ENCODE measurements at places on chromosomes 2 and 18. TPM values are rescaled to one million over a fixed set of nuclear protein-coding genes. Genes with fewer than 3 reads are reported as not detected.

DNA sequence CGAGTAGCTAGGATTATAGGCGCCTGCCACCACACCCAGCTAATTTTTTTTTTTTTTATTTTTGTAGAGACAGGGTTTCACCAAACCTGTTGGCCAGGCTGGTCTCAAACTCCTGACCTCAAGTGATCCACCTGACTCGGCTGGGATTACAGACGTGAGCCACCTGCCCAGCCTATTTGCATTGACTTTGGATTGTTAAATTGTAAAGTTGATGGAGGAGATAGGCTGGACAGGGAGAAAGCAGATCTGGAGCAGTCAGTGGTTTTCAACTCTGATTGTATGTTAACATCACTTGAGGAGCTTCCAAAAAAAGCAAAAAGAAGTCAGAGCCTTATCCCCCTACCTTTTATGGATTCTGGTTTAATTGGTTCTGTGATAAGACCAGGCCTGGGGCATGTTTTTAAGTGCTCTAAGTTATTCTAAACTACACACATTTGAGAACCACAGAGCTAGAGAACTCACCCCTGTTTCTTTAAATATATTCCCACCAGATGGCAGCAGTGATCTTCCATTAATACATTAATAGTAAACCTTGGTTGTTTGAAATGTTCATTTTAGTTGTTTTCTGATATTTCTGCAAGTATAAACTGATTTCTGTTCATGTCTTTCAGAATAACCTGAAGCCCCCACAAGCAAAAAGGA lies 7.5 kb downstream of the C2orf49 start:
- peak; percentile 58 for DNase-seq

DNA sequence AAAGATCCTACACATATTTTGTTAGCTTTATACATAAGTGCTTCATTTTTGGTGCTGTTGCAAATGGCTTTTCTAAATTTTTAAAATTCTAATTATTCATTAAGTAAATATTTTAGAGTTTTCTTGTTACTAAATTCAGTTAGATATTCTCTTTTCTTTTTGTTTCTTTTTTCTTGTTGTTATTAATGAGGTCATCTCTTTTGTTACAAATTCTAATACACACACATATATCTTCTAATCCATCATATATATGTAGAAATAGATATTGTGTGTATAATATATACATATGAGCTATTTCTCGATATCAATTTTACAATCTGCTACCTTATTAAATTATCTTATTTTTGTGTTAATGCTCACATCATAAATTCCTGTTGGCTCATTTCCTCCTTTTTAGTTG lies 255.9 kb downstream of the GALR1 start:
- no peak for DNase-seq

- no peak for DNase-seq
These were observed 88.5 kb upstream of the APCDD1 start for GRCh38 chr18:10365901-10366300.

SP140L gene
- total RNA-seq: 33.2 TPM

DNA sequence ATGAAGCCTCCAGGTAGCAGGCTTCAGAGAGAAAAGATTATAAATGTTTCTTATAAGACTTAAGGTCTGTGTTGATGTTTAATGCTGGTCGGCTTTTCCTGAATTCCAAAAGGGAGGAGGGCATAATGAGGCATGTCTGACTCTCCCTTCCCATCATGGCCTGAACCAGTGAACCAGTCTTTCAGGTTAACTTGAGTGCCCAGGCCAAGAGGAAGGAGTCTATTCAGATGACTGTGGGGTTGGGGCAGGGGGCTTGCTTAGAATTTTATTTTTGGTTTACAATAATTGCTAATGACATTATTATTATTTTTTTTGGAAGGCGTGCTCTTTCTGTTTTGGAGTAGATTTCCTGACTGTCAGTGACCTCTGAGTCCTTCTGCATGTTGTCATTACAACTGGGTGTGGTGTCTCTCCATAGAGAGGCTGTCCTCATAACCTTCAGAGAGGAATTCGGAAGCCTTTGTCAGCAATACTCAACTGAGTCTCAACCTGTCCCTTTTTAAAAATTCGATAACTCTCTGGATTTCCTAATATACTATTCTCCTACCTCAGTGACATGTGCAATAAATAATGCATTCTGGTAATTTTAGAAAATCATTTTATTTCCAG lies 275.1 kb upstream of the CXCR4 start:
- DNase-seq: no peak

DNA sequence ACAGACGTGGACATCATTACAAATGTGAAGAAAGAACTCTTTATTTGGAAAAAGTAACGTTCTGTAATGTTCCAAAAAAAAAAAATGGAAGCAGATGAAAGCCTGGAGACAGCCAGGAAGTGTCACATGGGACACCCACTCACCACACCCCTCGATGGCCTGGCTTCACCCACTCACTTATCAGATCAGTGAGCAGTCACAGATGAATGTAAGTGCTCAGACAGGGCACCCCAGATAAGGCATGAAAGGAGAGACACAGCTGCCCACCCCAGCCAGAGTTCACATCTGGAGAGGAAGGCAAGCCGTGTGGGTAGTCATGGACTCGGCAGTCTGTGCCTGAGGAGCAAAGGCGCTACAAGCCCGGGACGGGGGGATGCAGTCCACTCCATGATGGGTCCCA lies 105.2 kb downstream of the SEPTIN10 start:
- DNase-seq: no peak

- peak; percentile 97 for DNase-seq
These were observed 264.7 kb downstream of the CYP26B1 start for GRCh38 chr2:71882949-71883472.

RSAD2 gene
- 0.09 TPM for total RNA-seq

DNA sequence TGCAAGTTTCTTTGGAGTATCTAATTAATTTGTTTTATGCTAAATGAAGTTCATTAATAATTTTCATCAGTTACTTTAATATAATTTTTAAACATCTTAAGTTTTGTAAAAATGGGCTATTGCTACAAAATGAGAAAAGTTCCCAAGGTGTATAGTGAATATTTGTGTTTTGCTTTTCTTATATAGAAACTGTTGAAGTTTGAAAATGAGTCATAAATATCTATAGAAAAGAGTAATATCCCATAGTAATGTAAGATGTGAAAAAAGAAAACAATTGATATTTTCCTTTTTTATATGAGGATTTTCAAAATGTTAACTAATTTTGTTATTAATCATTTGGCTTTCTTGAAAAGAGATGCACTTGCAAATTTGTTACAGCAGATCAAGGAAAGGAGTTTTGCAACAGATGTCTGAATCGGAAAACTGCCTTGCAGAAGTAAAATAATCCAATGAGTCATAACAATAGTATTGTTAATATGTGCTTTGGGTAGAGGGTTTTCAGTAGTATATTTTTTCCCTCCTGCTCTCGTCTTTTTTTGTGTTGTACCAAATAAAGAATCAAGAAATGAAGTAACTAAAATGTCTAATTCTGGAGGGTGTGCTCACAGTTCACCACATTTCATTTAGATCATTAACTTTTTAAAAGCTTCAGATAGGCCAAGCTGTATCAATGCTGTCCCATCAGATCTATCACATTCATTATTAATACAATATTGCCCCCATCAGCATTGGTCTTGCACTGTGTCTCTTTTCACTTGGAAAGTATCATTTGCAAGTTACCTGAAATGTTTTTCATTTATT lies 15.5 kb downstream of the DUSP19 start:
- DNase-seq: peak; percentile 47

DSG3 gene
- 68.5 TPM for total RNA-seq

ATP6V1B1 gene
- total RNA-seq: not detected

KCNJ13 gene
- not detected for total RNA-seq

GRCh38 chr2:119219873-119220272 lies 3.8 kb upstream of the STEAP3 start:
- no peak for DNase-seq

- peak; percentile 12 for DNase-seq
These were observed 38.7 kb downstream of the ZC3H8 start for GRCh38 chr2:112216167-112216566.

DNA sequence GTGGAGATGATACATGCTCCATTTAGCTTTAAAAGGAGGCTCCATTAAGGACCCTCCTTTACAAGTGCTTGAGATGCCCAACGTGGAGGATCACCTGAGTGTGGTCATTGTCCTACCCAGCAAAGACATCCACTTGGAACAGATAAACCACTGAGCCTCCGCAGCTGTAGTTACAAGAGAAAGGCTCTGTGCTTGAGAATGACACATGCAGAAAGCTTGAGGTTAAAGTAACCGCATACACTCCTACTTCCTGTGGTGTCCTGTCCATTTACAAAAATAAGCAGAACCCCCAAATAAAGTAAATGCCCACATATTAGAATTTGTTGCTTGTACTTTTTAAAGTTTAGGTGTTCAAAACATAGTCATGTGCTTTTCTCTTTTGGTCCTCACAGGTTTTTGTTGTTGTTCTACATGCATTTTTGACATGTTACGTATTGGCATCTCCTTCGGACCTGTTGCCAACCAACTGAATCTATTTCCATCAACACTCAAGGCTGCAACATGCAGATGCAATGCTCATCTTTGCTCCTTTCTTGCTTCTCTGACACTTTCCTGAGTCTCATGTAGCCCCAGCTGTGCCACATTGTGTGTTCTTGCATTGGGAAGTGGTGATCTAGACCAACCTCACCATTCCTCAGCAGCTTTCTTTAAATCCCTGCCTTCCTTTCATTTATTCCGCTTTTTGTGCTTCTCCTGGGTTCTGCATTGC lies 56.0 kb downstream of the SERPINB7 start:
- peak; percentile 47 for DNase-seq

TEKT4 gene
- total RNA-seq: not detected

ANKRD30B gene
- not detected for total RNA-seq

- DNase-seq: no peak
These were observed 167.4 kb downstream of the C1D start for GRCh38 chr2:67895227-67895941.

MDH1B gene
- total RNA-seq: 0.77 TPM

GRCh38 chr2:197134206-197134605 lies 176.4 kb downstream of the ANKRD44 start:
- DNase-seq: no peak

DNA sequence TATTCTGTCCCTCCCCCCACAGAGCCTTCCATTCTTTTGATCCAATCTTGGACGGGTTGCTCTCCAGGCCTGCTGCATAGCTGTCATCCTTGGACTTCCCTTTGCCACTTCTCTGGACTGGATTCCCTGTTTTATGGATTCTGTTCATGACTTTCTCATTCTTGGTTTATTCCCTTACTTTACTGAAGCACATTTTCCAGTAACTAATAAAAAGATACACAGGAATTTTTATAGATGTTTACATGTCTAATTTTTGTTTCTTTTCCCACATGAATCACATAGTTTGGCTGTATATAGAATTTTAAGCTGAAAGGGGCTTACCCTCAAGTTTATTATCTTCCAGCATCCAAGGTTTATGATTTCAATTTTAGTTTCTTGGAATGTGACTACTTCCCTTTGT lies 37.9 kb downstream of the GDF7 start:
- DNase-seq: no peak

- no peak for DNase-seq
These were observed 129.1 kb downstream of the MYO3B start for GRCh38 chr2:170307052-170307451.

DNA sequence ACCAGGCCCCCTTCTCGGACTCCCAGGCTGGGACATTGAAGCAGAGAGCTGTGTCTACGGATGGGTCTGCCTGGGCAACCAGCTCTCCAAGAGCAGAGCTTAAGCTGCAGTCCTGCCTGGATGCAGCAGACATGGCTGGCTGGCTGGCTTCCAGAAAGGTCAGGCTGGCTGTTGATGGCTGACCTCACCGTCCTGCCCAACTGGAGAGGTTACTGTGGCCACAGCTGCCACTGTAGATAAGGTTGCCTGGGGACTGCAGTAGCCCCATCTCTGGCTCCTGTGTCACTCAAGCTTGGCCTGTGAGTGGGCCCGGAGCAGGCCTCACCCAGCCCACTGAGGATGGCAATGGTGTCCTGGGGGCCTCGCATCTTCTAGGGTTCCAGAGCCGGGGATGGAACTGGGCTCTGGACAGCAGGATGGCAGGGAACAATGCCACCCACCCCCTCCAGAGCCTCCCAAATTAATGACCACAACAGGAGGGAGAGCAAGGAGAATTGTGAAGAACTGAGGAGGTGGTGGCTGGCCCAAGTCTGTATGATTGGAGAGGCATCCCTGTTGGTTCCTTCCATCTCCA lies 37.0 kb upstream of the FOSL2 start:
- DNase-seq: no peak

RNU2-63P gene
- total RNA-seq: 9.1 TPM

ADAM23 gene
- not detected for total RNA-seq

DNA sequence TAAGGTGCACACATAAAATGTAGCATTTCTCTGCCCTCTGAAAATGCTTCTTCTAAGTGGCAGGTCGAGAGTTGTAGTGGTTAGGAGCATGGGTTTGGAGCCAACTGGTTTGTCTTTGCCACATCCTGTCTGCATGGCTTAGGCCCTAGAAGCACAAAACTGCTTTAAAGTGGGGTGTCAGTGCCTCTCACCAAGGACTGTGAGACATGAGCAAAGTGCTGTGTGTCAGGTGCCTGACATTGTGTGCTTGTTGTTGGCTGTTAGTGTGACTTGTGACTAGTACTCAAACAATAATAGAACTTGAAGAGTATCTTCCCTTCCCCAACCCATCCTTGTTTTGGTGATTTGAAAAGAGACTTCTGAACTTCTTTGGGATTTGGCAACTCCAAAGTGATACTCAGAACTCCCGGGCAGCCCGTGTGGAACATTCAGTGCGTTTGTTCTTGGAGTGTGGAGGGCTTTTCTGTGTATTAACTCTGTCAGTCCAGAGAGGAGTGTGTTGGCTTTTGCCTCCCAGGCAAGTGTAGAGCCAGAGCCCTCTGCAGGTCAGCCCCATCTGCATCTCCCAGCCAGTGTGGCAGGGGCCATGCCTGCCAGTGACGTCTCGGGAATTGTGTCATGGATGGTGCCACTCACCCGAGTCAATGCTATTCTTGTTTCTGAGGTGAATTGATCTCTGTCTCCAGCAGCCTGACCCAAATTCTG lies 5.0 kb downstream of the MGAT5 start:
- DNase-seq: no peak

GRCh38 chr18:67216846-67217245 lies 299.7 kb downstream of the DSEL start:
- no peak for DNase-seq

FAM124B gene
- not detected for total RNA-seq

DNA sequence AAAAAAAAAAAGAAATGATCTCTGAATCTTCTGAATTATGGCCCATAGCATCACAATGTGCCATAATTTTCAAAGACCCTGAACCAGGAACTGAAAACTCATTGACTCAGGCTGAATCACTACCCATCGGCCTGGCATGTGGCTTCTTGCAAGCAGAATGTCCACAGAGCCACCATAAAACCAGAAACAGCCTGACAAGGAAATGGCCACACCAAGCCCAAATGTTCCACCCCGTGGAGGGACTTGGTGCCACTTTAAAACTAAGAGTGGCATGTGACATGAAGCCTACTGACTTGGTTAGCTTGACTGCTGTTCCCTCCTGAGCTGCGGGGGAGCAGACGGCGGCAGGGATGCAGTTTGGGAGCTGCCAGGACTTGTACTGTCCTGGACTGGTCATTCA lies 71.2 kb upstream of the RBM44 start:
- DNase-seq: peak; percentile 35

DNA sequence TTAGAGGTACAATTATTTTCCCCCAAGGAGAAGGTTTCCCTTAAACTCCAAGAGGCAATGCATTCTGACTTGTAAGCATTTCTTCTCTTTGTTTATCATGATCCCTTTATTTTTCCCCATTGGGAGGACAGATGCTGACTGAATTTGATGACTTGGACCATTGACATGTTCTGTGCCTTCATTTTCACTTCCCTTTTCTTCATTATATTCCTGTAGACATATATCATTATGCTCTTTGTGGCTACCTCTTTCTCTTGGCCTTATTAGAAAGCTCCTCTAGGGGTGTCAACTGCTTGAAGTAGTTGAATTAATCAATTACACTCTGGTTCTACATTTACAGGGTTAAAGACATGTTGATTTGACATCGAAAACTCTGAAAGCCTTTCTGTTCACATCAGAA lies 330.0 kb upstream of the DCC start:
- DNase-seq: no peak

Measured in MCF 10A (cell line).